ENCODE measurements at places on chromosomes 7 and 10. TPM values are rescaled to one million over a fixed set of nuclear protein-coding genes. Genes with fewer than 3 reads are reported as not detected.

Gene HOXA10
- total RNA-seq, result 2.6 TPM

Gene CPXM2
- 4.9 TPM for total RNA-seq

Gene SDHAF3
- total RNA-seq, result 2.1 TPM

Gene CFAP43
- total RNA-seq, result under 0.01 TPM

Gene UCMA
- not detected for total RNA-seq

Gene IFIT2
- 5.3 TPM for total RNA-seq

Gene SPDYE9
- not detected for total RNA-seq

Gene NRG3
- 10.6 TPM for total RNA-seq

Gene FEZF1
- total RNA-seq, result not detected

Gene NUTM2E
- not detected for total RNA-seq
